ENCODE measurements at places on chromosomes 5 and 9. TPM values are rescaled to one million over a fixed set of nuclear protein-coding genes. Genes with fewer than 3 reads are reported as not detected.

The GLRA1 gene
- not detected for total RNA-seq

The PTPRD gene
- total RNA-seq: 55.9 TPM

The SLC6A18 gene
- total RNA-seq: not detected

GRCh38 chr5:23440703-23441102, 66.7 kb upstream of the PRDM9 start:
- DNase-seq: no peak

The C7 gene
- total RNA-seq: not detected

The TMEM252 gene
- total RNA-seq: not detected

DNA sequence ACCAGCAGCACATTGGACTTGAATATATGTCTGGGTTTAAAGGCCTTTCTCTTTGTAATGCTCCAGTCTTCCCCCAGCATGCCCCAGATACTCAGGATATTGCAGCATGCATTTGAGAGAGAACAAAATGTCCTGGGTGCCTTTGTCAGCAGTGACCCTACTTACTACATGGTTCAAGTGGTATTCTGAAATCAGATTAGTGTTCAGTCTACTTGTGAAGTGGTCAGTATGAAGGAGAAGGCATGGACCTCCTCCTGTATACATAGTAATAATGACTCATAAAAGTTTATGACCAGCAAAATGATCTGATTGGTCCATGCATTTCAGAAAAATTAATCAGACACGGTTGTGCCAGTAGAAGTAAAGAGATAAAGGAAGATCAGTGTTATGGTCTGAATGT, 25.4 kb downstream of the GPR21 start:
- no peak for DNase-seq

GRCh38 chr9:134372581-134373267, 46.5 kb downstream of the RXRA start:
- DNase-seq: no peak

DNA sequence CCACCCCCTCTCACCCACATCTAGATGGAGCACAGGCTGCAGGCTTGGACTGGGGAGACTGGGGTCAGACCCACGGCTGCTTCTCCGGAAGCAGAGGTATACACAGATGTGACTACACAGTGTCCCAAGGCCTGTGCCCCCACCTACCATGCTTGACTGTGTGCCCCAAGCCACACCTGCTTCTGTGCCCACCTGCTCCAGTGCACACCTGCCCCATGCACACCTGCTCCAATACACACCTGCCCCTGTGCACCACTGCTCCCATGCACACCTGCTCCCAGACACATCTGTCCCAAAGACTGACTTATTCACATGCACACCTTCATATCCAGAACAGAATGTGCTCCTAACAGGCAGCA, 5.5 kb upstream of the COL5A1 start:
- no peak for DNase-seq

- DNase-seq: no peak
Measured at GRCh38 chr5:140292212-140293036, 10.5 kb downstream of the PFDN1 start.

The HSPB3 gene
- total RNA-seq: 0.54 TPM

GRCh38 chr5:56710826-56711590, 104.3 kb upstream of the MAP3K1 start:
- no peak for DNase-seq

- DNase-seq: no peak
Measured at GRCh38 chr9:567747-568305, 273.7 kb upstream of the DMRT1 start.

- DNase-seq: no peak
Measured at GRCh38 chr5:78997090-78997489, 12.0 kb upstream of the ARSB start.

The FOXD4L4 gene
- 0.26 TPM for total RNA-seq

DNA sequence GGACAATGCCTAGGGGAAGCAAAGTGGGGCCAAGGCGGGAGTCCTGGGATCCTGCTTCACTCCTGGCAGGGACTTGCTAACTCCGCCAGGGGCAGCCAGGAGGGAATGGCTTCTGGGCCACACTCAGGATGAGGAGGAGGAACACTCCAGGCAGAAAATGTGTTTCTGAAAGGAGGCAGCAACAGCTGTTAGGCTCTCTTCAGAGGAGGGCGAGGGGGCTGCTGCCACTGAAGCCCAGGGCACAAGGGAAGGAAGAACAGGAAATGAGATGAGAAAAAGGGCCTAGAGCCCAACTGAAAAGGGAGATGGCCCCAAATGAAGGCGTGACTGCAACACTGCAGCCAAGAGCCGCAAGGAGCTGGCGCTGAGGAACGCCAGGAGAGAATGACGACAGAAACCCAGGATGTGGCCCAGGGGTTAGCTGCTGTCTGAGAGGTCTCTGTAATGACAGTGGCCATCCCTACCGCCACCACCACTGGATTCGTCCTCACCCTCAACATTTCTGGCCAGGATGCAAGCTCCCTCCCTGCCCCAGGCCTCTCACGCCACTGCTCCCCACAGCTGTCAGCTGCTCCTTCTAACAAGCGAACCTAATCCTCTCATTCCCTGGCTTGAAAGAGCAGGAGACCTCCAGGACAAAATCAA, 15.8 kb downstream of the PSMB7 start:
- DNase-seq: no peak

GRCh38 chr5:140588311-140589070, 23.9 kb downstream of the SLC35A4 start:
- no peak for DNase-seq

GRCh38 chr5:54764102-54765090, 221.0 kb downstream of the ESM1 start:
- DNase-seq: no peak

The PPP1R2B gene
- total RNA-seq: not detected

- no peak for DNase-seq
Measured at GRCh38 chr9:80569236-80569635, 997.5 kb downstream of the TLE4 start.

The ALDH1A1 gene
- total RNA-seq: 104 TPM

DNA sequence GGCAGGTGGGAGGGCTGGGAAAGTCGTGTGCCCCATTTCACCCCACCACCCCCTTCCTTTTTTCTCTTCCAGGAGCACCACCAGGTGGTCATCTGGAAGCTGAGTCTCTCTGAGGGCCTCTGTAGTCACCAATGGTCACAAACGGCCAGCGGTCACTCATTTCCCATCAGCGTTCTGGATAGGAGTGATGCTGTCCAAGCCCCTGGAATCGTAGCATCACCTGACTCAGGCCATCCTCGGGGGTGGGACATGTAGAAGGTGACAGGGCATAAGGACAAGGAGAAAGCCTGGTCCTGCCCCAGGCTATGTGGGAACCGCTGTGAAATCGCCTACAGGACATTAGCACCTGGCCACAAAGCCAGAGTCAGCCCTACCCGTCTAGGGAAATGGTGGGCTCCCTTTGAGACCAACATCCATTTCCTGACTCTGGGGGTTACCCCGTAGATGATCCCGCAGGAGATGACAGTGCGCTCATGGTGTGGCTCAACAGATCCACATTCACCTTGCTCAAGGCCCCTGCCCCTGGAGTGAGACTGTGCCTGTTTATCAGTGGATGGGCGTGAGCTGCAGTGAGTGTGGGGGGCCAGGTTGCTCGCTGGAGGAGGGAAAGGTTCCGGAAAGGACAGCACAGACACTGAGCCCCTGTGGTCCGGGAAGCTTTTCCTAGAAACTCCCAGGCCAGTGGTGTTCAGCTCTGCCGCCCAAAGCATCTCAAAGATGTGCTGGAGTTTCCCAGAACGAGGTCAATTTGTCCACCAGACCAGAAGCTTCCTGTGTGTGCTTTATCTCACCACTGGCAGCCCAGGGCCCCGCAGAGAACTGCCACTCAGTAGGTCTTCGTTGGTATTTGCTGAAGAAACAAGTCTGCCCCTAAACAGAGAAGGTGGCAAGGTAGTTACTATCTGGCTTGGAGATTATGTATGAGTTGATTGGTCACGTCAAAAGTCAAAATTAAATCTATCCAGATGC, 61.1 kb upstream of the UNC5A start:
- no peak for DNase-seq

The TAF11L10 gene
- total RNA-seq: not detected

GRCh38 chr5:140565780-140566095, 1.1 kb downstream of the SLC35A4 start:
- DNase-seq: no peak

DNA sequence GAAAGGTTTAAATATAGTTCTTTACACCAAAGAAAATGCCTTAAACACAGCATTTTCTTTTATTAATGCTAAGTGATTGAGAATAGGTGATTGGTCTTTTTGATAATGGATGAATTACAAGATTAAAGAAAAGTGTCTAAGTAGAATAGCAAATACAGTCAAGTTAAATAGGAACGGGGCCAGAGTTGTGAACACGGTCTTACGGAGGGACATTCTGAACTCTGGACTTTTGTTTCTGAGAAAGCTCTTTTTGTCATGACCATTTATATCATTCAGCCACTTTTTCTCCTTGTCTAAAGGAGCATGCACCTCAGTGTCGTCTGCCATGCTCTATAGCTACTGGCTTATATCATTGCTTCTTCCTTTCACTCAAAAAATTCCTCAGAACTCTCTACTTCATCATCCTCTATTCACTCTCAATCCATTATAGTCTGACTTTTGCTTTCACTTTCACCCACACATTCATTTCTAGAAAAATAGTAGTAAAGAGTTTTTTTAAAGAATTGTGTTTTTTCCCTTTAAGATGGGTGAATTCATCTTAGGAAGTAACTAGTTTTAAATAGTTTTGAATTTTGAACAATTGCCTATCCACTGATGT, 263.0 kb upstream of the FBXL7 start:
- no peak for DNase-seq

GRCh38 chr5:132190161-132190817, 37.4 kb downstream of the P4HA2 start:
- DNase-seq: no peak

DNA sequence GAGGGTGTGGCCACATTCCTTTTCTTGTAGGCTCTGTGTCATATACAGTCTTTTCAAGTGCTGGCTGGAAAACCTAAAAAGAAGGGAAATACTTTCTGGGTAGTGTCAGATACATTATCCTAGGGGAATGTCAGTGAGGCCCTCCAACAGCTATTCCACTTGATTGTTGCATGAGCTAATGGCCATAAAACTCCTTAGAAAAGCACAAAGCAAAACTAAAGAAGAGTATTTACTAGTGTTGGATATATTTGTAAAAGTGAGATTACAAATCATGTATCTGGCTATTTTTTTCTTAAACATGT, 829 bp downstream of the ANXA1 start:
- no peak for DNase-seq

- DNase-seq: no peak
Measured at GRCh38 chr5:97096191-97096590, 46.2 kb downstream of the LIX1 start.

DNA sequence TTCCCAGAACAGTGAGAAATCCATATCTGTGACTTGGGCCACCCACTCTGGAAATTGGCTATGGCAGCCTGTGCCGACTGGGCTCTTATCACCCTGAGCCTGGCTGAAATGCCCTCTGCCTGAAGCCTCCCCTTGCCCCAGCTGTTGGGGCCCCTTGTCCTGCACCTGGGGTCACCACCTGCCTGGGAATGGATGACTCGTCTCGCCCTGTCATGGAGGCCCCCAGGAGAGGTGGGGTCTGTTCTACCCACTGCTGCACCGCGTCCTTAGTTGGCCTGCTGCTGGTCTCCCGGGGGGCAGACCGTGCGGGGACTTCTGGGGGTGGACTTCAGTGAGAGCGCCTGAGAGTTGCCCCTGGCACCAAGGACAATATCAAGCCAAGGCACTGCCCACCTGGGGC, 46.6 kb upstream of the COL5A1 start:
- DNase-seq: no peak
